ENCODE measurements at places on chromosomes 4 and X.

GRCh38 chr4:88807499-88807898 lies 109.9 kb upstream of the NAP1L5 start:
- DNase-seq: no peak

DNA sequence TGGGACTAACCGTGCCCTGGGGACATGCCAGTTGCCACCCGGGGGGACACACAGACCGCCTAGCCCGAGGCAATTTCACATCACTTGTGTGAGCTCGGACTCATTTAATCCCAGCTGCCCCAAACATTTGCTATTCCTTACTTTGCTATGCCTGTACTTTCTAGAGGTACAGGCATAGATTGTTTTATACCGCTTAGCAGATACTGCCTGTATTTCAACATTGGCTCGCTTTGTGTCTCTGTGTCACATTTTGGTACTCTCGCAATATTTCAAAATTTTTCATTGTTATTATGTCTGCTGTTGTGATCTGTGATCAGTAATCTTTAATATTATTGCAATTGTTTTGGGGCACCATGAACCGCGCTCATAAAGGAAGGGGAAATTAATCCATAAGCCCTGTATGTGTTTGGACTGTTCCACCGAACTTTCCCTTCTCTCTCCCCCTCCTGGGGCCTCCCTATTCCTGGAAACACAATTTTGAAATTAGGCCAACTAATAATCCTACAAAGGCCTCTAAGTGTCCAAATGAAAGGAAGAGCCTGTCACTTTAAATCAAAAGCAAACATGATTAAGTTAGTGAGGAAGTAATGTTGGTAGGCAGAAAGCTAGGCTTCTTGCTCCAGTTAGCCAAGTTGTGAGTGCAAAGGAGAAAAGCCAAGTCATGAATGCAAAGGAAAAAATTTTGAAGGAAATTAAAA lies 568 bp upstream of the CASP6 start:
- peak; percentile 34 for DNase-seq

GRCh38 chr4:183838987-183839712 lies 66.0 kb upstream of the STOX2 start:
- no peak for DNase-seq

GRCh38 chr4:90689739-90690138 lies 562.5 kb downstream of the CCSER1 start:
- DNase-seq: no peak

DNA sequence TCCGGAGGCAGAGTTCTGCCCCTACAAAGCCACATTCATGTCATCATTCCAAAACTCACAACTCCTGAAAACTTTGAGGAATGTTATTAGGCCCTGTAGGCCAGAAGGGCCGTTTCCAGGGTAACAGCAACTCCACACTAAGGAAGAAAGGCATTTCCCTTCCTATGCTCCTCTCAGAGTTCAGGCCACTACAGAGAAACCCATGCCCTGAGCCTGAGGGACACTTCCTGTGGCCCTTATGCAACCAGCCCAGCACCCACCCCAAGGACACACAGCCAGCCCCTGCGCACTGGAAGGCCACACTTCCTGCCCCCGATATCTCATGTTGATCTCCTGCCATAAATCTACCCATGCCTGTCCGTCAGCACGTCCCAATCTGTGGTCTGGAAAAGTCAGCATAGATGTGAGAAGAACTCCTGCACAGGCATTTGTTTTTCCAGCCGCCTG lies 289.3 kb downstream of the BCOR start:
- DNase-seq: no peak

DNA sequence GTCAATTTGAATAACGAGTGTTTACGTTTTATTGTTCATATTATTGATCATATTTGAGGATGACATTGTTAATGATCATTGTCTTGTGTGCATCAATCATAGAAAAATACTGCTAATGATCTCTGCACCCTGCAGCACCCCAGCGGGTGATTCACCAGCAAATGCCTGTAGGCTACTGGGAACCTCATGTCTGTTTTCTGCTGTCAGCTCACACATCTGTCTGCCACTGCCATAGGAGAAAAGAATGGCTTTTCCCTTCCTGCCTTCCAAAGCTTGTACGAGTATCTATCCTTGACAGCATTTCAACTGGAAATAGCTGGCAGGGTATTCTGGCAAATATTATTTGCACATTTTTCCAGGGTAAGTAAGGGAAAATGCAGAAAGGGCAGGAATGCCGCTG lies 272.1 kb upstream of the TRAM1L1 start:
- DNase-seq: no peak

DNA sequence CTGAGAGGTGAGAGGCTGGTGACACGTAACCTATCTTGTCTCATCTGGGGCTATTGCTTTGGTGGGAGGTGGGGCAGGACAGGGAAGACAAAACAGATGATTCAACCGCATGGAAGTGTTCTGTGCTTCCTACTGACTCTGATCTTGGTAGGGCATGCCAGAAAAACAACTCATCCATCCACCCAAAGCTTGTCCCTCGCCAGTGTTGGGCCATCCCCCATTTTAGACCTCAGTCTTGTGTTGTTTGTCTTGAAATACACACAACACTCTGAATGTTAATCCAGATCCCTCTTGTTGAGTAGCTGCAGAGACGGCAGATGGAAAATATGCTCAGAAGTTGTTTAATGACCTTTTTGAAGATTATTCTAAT lies 377 bp downstream of the CHRNA9 start:
- DNase-seq: no peak

DNA sequence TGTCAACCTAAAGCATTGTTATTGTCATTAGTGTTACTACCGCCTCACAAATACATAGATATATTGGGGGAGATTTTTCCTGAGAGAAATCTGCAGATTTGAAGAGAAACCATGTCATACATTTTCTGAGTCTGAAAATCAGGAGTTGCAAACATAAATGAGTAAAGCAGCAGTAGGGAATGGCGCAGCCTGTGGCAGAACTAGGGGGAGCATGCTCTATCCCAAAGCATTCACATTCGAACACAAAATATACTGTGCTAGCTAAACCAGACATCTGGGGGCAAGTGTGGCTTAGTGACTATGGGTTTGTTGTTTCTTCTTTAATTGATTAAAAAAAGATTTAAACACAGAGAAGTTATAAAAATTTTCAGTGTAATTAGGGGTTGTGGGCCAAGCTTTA lies 83.2 kb downstream of the CPE start:
- no peak for DNase-seq

DNA sequence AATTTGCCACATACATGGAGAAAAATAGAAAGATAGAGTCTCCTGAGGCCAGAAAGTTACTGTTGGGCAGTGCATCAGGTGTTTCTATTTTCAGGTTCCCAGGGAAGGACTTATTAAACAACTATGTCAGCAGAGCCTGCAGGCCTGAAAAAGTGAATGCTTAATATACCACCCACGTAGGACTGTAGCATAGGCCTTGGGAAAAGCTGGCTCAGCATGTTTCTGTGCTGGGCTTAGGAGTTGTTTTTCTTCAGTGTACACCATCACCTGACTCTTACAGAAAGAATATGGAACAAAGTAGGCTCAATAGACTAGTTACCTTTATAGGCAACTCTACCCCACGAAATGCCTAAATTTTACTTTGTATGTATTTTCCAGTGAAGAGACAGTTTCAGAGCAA lies 1385.9 kb downstream of the FAM133A start:
- DNase-seq: no peak

DNA sequence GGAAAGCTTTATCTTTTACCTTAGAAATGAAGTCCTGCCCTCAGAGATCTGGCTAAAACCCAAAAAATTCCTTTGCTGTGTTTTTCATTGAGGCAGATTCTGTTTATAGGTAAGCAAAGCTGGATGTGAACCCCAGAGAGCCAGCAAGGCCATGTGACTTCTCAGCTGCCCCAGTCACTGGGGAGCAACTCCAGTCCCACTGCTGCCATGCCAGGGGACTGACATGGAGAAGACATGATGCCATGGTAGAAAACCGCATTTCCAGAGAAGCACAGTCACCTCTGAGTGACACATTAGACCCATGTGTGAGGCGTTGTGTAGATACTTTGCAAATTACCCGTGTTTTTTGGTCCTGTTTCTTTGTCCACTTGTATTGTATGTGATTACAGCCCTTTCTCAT lies 45.4 kb downstream of the PTTG2 start:
- no peak for DNase-seq

DNA sequence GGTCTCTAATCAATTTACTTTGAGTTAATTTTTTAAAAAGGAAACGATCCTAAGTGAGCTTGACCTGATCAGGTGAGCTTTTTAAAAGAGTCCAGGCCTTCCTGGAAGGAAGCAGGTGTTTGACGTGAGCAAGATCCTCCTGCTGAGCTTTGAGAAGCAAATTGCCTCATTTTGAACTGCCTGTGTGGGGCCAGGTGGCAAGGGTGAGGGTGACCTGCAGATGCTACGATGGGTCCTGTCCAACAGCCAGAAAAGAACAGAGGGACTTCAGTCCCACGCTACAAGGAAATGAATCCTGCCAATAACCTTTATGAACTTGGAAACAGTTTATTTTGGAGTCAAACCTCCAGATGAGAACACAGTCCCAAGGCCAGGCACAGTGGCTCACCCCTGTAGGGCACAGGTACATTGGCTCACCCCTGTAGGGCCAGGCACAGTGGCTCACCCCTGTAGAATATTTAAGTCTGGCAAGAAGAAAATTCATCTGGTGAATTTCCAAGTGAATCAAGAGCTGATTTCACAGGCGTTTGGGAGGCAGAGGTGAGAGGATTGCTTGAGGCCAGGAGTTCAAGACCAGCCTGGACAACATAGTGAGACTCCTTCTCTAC lies 58.1 kb downstream of the CASP3 start:
- DNase-seq: no peak

DNA sequence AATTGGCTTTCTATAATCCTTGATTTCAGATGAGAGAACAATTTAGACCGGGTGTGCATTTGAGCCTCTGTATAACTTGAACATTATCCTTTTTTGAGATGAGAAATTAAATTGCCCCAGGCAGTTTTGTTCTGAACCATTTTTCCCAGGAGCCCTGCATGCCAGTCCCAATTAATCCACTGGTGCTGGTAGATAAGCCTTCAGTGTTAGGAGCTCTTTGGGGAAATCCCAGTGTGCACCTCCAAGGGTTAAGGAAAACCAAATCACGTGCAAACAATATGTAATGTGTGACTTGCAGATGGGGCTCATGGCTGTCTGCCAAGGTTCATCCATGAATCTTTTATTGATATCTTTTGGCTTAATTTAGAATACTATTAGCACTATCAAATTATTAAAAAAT lies 43.2 kb downstream of the KIT start:
- no peak for DNase-seq

DNA sequence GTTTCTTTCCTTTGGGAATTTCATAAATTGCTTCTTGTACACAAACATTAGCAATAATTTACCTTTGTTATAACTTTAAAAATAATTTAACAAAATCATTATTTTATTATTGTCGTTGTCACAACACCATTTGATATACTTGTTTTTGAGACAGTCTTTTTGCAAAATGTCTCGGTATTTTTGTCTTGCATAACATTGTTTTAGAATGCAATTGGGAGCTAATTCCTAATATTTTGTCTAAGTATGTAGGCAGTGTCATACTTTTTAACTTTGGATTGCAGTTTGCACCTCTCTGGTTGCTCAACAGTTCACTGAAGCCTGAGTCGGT lies 340 bp upstream of the CFAP299 start:
- no peak for DNase-seq

DNA sequence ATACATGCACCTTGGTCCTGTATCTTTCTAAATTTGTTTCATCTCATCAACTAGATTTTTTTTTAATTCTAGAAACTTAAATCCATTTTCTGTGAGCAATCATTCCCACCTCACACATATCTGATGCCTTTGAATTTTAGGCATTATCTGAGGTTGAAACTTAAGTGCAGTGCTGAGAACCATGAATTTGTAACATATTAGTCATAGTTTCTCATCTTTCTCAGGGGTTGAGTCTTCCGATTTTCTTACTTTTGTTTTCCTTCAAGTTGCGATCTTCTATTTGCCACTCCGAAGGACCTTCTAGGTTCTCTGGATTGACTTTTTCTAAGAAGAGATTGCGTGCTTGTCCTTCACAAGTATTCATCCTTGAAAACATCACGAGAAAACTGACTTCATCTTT lies 3.7 kb upstream of the NR0B1 start:
- no peak for DNase-seq

DNA sequence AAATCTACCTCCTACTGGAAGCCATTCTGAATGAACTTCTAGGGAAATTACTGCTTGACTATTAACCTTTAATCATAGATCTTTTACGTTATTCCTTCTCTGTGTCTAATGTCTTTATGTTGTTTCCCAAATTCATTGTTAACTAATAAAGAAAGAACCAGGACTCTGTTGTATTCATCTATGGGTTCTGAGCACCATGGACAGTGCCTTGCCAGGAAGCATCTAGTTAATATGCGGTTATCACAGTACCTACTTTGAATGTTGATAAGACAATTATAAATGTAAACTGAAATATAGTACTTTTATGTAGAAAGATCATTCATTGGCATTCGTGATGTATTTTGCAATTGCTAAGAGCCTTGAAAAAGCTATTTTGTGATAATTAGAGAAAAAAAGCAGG lies 23.8 kb downstream of the NWD2 start:
- DNase-seq: no peak

GRCh38 chr4:83358410-83358809 lies 23.8 kb upstream of the HPSE start:
- DNase-seq: no peak

GRCh38 chr4:157075811-157076577 lies at the start of gene GLRB:
Gene GLRB, plus strand, starts transcription at chr4:157076150. Its CDS starts 1,875 bp downstream, at chr4:157078025.
- DNase-seq: peak; percentile 21

- no peak for DNase-seq
Measured at GRCh38 chrX:87299563-87300160, 217.9 kb upstream of the KLHL4 start.

- DNase-seq: no peak
Measured at GRCh38 chr4:152258391-152258790, 277.5 kb downstream of the FBXW7 start.

DNA sequence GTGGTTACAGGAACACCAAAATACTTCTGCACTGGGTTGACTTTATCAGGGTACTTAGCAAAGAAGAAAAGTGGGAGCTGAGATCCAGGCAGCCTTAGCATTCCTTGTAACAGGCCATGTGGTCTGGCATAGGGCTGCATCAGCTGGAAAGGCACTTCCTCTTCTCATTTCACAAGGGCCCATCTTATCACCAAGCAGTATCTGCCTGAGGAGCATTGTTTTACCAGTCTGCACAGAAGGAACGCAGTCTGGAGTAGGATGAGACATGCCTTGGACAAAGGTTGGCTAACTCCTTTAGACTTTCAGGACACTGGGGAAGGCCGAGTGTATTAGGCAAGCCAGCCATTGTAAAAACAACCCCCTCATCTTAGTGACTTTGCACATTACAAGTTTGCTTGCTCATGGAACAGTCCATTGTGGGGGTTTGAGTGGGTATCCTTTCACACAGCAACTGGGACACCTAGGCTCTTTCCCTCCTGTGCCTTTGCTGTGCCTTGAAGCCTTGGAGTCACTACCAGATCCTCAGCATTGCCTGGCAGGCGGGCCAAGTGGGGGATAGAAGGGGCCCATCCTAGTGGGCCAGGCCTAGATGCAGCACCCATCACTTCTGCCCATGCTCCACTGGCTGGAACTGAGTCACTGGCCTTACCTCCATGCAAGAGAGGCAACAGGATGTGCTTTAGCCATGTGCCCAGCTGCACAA lies 4.6 kb downstream of the SUV39H1 start:
- no peak for DNase-seq

- DNase-seq: no peak
Measured at GRCh38 chr4:62262676-62263075, 1062.5 kb downstream of the ADGRL3 start.

All from right renal cortex interstitium (tissue), 3 donors.